ENCODE measurements at places on chromosomes 6 and 20.

DNA sequence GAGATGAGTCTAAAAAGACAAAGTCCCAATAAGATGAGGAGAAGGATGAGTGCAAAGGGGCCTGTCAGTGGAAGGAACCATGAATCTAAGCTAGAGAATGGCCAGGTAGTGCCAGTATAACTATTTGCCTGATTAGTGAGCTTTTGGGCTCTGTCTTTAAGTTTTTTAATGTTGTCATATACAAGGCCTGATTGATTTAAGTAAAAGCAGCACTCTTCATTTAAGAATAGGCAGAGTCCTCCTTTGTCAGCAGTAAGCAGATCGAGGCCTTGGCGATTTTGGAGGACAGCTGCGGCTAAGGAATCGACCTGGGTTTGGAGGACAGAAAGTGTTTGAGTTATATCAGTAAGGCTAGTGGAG lies 753.4 kb upstream of the ADGRB3 start:
- no peak for DNase-seq

DNA sequence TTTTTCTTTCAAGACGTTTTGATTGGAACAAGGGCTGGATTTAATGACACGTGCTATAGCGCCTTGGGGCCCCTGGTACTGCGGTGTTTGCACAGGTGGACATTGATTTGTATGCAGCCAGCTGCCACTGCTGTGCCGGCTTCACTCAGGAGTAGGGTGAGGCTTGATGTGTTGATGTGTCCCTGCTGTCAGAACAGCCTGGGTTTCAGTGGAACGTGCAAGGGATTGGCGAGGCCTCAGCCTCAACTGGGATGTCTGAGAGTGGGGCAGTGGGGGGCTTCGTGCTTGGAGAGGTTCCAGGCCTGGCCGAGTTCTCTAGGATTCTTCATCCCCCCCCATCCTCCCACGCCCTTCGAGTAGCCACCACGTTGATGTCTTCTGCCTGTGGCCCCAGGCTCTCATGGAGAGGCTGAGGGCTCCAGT lies 23.0 kb downstream of the PYGB start:
- no peak for DNase-seq

- DNase-seq, result no peak
These were observed 27.1 kb upstream of the TASP1 start for GRCh38 chr20:13665709-13666395.

DNA sequence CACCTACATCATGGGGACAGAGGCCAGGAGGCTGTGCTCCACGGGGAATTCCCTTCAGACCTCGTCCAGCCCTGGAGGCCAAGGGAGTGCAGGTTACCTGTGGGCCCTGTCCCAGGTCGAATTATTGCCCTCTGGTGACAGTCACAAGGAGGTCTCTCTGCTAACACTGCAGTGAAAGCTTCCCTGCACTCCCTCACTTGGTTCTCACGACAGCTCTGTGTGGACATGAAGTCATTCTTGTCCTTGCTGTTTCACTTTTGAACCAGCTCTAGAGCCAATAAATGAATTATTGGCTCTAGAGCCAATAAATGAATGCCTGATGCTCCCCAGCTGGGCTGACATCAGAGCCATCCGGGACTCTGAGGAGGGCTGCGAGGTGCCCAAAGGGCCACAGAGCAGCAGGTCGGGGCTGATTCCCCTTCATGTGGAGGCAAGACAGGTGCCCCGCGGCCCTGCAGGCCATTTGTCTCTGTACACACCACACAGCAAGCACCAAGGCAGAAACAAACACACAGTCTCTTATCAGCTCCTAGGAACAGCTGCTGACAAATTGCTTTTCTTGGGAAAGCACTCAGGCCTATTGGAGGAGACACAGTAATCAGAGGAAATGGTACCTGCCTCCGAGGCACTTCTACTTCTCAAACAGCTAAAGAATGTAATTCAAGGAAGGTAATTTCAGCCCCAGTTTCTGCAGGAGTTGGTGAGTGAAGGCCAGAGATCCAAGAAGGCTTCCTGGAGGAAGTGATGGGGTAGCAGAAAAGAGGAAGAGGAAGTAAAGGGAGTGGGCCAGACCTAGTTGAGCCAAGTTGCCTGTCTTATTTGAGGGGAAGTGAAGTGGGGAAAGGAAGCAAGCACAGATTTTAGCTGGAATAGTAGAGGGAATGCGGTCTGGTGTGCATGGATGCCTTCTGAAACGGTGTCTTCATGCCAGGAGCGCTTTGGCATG lies 27.5 kb upstream of the TBXT start:
- DNase-seq, result no peak
